Left ventricle myocardium superior (tissue), 1 donor: ENCODE measurements at places on chromosomes 5 and 9. TPM values are rescaled to one million over a fixed set of nuclear protein-coding genes. Genes with fewer than 3 reads are reported as not detected.

CYSRT1 gene
- total RNA-seq: not detected

PLPP6 gene
- 1.8 TPM for total RNA-seq

NUTM2G gene
- total RNA-seq: not detected

SLC6A19 gene
- not detected for total RNA-seq

KLF4 gene
- 30.5 TPM for total RNA-seq

DAPK1 gene
- 10.2 TPM for total RNA-seq

SCGB3A2 gene
- total RNA-seq: not detected

INSL6 gene
- total RNA-seq: not detected

F12 gene
- not detected for total RNA-seq

BARX1 gene
- not detected for total RNA-seq

HARS2 gene
- total RNA-seq: 27.9 TPM

PPIP5K2 gene
- total RNA-seq: 76.5 TPM

ADAMTSL2 gene
- 5.1 TPM for total RNA-seq

SLIT3 gene
- 8.4 TPM for total RNA-seq

EIF4EBP3 gene
- 18.2 TPM for total RNA-seq

IFNA21 gene
- not detected for total RNA-seq

CDO1 gene
- 5.4 TPM for total RNA-seq

KCTD16 gene
- not detected for total RNA-seq
